Stimulated activated CD4-positive, alpha-beta T cell treated with anti-CD3 and anti-CD28 coated beads, Interleukin-1b, Interleukin-23, amount 100 ng/mL, for 1 hour (primary cell): ENCODE measurements at places on chromosomes 1 and 21.

GRCh38 chr1:157069601-157070000, 24.1 kb upstream of the ARHGEF11 start:
- DNase-seq: no peak

DNA sequence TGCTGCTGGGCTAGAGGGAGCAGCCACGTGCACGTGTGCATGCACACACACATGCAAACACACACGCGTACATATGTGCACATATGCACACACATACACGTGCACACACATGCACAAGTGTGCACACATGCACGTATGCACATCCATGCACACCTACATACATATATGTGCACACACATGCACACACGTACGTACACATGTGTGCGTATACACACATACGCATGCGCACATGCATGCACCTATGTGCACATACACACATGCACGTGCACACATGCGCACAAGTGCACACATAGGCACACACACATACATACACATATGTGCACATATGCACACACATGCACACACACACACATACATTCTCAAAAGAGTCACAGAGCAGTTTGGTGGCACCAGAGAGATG, 85.9 kb upstream of the SLC25A33 start:
- no peak for DNase-seq

- DNase-seq: no peak
These were observed 25.8 kb downstream of the COL18A1 start for GRCh38 chr21:45430521-45431501.

- no peak for DNase-seq
These were observed 738 bp upstream of the KCNA2 start for GRCh38 chr1:110606657-110607535.

DNA sequence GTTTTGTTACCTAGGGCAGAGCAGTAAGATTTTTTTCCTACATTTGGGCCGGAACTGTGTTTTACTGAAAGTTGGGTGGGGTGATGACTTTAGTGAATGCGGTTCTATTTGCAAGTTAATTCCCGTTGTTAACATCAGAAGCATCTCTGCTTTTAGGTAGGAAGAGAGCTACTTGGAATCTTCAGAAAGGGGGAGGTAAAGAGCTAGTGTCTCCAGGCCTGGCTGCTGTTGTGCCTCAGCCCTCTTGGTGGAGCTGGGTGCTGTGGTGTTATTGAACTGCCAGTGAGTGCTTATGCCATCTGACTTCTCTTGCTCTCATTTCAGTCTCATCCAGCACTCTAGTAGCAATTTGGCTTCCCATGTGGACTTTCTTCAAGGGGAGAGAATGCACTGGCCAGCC, 3.4 kb downstream of the KDM4A start:
- DNase-seq: no peak

DNA sequence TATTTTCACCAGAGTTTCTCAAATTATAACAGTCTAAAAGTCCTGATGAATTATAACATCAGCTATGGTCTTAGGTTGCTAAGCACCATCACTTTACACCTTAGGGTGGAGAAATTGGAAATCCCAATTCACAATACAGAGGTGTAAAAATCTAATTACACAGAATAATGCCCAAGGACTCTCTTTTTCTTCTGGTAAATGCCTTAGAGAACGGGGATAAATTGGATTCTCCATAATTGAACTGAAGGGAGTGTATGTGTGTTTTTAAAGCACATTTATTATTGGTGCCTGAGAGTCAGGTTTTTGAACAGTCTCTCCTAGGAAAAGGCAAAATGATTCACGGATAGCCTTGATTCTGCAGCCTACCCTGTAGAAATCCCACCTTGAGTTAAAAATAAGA, 66.8 kb downstream of the NIBAN1 start:
- no peak for DNase-seq

GRCh38 chr1:91527266-91527765, 26.7 kb downstream of the CDC7 start:
- no peak for DNase-seq

GRCh38 chr1:67846538-67846937, 13.3 kb upstream of the GNG12 start:
- no peak for DNase-seq

GRCh38 chr1:111908011-111908621, 81.4 kb downstream of the KCND3 start:
- DNase-seq: no peak

- DNase-seq: no peak
These were observed at the start of the genes ADORA3 and TMIGD3 for GRCh38 chr1:111503585-111504060. TSS of gene ADORA3 (minus strand) at chr1:111503633. CDS start at chr1:111503354, 279 bp downstream. TSS of gene TMIGD3 (minus strand) at chr1:111503633. CDS start at chr1:111503354, 279 bp downstream.

- DNase-seq: no peak
These were observed 975 bp upstream of the MNDA start for GRCh38 chr1:158830074-158830677.

DNA sequence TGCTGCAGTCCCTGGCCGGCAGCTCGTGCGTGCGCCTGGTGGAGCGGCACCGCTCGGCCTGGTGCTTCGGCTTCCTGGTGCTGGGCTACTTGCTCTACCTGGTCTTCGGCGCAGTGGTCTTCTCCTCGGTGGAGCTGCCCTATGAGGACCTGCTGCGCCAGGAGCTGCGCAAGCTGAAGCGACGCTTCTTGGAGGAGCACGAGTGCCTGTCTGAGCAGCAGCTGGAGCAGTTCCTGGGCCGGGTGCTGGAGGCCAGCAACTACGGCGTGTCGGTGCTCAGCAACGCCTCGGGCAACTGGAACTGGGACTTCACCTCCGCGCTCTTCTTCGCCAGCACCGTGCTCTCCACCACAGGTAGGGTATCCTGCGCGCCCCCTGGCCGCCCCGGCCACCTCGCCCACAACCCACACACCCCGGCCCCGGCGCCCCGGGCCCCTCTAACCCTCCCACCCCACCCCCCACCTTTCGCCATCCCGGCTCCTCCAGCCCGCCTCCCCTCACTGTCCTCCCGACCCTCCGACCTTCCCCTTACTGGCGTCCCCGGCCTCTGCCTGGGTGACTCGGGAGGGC, 352 bp downstream of the KCNK1 start:
- no peak for DNase-seq
